AG10803 (cell line): ENCODE measurements at places on chromosomes 2 and 18.
A peak's percentile ranks its signal among the peaks of the same experiment; 100 is the strongest.

GRCh38 chr2:109304242-109304641, 175.2 kb downstream of the SH3RF3 start:
- DNase-seq = no peak

- peak; percentile 22 for DNase-seq
Observed at GRCh38 chr2:126359494-126359893, 296.5 kb upstream of the GYPC start.

DNA sequence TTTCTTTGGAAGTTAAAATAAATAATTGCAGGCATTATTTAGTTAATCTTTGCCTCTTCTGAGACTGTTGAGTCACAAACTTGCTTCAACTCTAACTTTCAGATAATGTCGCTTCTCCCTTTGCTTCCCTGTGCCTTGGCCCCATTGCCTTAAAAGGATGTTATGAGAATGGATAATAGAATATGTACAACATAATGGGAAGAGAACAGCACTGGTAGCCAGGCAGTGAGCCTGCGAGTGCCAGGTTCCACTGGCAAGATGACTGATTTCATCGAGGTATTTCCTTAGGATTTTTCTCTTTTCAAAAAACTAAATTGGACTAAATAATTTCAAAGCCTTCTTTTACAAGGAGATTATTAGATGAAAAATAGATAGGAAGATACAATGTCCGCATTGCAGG, 420.9 kb downstream of the TGIF1 start:
- no peak for DNase-seq

GRCh38 chr2:171584001-171584400, 61.7 kb downstream of the CYBRD1 start:
- DNase-seq = no peak

DNA sequence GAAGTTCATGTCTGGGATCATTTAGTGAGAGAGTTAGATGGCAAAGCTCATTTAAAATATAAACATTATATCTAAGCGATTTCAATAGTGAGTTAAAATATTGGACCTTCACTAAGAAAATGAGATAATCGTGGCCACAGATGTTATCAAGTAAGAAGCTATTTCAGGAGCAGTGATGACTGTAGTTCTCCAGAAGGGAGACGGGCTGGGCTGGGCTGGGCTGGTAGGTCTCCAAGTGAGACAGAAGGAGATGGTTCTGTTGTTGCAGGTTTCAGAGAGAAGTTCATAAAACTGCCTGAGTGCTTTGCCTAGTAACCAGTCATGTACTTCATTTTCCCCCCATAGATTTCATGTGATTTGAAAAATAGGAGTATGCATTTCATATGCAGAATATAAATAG, 130.1 kb upstream of the DAPL1 start:
- peak; percentile 26 for DNase-seq

- no peak for DNase-seq
Observed at GRCh38 chr18:59300676-59301285, 17.7 kb downstream of the CPLX4 start.

- DNase-seq = no peak
Observed at GRCh38 chr2:27714851-27715291, 51.2 kb downstream of the SLC4A1AP start.

DNA sequence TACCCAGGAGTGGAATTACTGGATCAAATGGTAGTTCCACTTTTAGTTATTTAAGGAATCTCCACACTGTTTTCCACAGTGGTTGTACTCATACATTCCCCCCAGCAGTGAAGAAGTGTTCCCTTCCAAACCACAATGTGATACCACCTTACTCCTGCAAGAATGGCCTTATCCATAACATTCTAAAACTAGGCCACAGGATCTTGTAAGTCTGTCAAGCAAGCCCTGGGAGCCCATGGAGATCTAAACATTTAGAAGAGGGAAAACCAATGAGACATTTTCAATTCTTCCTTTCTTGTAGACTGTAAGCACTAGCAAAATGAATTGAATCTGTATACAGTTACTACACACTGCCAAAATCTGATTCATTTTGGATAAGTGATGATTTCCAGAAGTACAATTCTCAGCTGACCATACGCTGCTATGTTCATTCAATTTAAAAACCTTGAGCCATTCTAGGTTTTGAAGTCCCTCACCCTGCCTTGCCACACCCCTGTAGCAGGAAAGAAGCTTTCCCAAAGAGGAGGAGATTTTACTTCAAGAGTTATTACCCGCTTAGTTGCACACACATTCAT, 149.1 kb downstream of the SLC8A1 start:
- DNase-seq = peak; percentile 25

- no peak for DNase-seq
Observed at GRCh38 chr18:53422896-53423295, 801.6 kb downstream of the MBD2 start.

DNA sequence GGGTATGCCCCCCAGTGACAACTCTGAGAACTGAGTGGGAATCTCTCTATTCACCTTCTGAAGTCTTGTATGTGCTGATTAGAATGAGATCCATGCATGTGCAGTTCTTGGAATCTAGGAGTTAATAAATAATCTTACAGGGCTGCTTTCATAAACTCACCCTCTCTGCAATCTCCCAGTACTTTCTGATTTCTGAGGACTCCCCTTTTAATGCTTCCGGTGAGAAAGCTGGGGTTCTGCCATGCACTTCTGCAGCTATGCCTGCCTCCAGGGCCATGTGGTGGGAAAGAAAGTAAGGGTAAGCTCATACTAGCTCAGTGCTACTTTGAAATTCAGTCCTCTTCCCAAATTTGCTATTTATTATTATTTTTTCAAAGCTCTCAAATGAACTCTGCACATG, 432.9 kb downstream of the MTX2 start:
- DNase-seq = no peak

DNA sequence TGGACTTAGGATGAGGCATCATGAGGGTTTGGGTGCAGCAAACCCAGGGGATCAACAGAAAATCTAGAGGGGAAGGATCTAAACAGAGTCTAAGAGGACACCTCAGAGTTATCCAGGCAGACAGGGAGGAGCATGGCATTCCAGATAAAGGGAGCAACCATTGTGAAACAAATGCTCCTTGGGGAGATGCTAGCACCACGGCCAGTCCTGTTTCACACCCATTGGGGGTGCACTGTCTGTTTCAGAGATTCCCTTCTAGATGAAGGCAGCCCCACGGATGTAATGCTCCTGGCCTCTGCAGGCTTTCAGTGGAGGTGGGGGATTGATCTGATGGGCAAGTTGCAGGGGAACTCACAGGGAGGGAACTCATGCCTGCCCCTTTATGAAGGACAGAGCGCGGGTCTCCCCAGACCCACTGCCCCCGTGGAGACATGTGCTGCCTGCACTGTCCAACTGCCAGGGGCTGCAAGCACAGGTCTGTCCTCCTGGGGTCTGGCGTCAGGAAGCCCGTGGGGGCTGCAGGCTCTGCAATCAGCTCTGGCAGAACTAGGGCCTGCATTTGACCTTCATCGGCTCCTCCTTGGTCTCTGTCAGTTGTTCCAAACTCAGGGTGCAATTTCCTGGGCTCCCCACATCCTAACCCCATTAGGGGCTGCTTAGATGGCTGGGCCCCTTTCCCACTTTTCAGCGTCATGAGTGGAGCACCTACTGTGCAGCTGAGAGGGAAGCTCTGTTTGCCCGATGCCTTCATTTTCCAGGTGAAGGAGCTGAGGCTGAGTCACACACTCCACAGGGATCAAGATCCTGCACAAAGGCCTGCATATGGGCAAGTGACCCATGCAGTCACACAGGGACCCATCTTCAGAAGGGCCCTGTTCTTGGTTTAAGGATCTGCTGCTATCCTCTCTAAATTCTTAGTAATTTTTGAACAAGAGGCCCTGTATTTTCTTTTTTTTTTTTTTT, 163.4 kb downstream of the ARL4C start:
- DNase-seq = no peak

DNA sequence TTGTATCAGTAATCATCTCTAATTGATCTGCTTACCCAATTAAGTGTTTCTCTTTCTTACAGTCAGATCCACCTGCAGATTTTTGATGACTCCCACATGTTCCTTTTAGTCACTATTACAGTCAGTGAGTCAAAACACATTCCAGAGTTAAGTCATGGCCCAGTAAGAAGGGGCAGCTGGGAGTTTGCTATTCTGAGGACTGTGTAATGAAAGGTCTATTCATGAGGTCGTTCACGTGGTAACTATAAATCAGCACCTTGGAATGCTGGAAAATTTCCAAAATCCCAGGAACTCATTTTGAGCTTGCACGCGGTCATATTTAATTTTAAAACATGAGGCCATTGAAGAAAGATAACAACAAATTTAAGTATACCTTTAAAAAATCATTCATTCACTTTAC, 252.5 kb downstream of the XIRP2 start:
- DNase-seq = peak; percentile 94
